Karpas-422 (cell line): ENCODE measurements at places on chromosomes 7 and 10. TPM values are rescaled to one million over a fixed set of nuclear protein-coding genes. Genes with fewer than 3 reads are reported as not detected.
A peak's percentile ranks its signal among the peaks of the same experiment; 100 is the strongest.

- H3K4me3 ChIP-seq = peak overlapping the region; percentile 3; the same call in 1 of the 2 replicates
- no peaks in the 10 kb centered on the region for H3K27me3 ChIP-seq
- H3K27ac ChIP-seq = peak overlapping the region; percentile 63
- peak; percentile 53 for DNase-seq
- H3K4me1 ChIP-seq = peaks cover 76% of the 10 kb centered on the region
Observed at GRCh38 chr10:43957267-43958070, 308.8 kb upstream of the ZNF32 start.

DNA sequence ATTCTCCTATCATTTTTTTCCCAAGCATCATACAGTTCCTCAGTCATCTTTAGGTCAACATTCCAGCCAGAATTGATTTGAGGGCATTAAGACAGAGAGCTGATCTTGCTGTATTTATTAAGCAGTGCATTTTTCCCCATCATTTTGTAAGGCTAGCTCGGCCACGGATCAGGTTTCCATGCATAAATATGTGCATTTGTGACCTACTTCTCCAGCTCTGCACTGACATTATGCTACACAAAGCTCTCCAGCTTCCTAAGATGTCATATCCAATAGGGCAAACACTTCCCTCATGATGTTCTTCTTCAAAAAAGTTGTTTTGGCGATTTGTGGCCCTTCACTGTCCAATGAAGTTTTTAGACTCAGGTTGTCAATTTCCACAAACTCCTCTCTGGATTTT, 202.6 kb downstream of the C7orf25 start:
- no peaks in the 10 kb centered on the region for H3K36me3 ChIP-seq
- H3K4me3 ChIP-seq = no peak overlapping the region
- DNase-seq = no peak
- H3K27me3 ChIP-seq = no peaks in the 10 kb centered on the region
- no peak overlapping the region for H3K27ac ChIP-seq

GRCh38 chr7:18294411-18294810, 201.1 kb upstream of the HDAC9 start:
- H3K4me3 ChIP-seq = no peak overlapping the region
- no peak overlapping the region for H3K27ac ChIP-seq
- no peaks in the 10 kb centered on the region for H3K4me1 ChIP-seq
- no peaks in the 10 kb centered on the region for H3K36me3 ChIP-seq
- H3K27me3 ChIP-seq = no peaks in the 10 kb centered on the region

- H3K36me3 ChIP-seq = no peaks in the 10 kb centered on the region
- no peak overlapping the region for H3K4me3 ChIP-seq
- no peak overlapping the region for H3K27ac ChIP-seq
- H3K27me3 ChIP-seq = no peaks in the 10 kb centered on the region
Observed at GRCh38 chr7:12550956-12551355, 19.6 kb upstream of the SCIN start.

DNA sequence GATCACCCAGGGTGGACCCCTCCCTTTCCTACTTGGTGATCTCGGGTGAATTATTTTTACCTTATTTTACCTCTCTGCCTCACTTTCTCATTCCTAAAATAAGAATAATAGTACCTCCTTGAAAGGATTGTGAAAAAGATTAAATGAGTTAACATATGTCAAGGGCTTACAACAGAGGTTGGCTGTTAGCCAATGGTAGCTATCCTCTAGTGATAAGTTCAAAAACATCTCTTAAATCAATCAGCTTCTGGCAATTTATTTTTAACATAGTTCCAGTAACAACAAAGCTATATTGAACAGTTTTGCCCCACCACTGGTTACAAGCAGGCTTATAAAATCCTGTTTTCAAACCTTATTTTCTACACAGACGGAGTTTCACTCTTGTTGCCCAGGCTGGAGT, 45.4 kb downstream of the TMEM168 start:
- H3K27me3 ChIP-seq = no peaks in the 10 kb centered on the region
- H3K4me3 ChIP-seq = no peak overlapping the region
- H3K4me1 ChIP-seq = peaks cover 6% of the 10 kb centered on the region

DNA sequence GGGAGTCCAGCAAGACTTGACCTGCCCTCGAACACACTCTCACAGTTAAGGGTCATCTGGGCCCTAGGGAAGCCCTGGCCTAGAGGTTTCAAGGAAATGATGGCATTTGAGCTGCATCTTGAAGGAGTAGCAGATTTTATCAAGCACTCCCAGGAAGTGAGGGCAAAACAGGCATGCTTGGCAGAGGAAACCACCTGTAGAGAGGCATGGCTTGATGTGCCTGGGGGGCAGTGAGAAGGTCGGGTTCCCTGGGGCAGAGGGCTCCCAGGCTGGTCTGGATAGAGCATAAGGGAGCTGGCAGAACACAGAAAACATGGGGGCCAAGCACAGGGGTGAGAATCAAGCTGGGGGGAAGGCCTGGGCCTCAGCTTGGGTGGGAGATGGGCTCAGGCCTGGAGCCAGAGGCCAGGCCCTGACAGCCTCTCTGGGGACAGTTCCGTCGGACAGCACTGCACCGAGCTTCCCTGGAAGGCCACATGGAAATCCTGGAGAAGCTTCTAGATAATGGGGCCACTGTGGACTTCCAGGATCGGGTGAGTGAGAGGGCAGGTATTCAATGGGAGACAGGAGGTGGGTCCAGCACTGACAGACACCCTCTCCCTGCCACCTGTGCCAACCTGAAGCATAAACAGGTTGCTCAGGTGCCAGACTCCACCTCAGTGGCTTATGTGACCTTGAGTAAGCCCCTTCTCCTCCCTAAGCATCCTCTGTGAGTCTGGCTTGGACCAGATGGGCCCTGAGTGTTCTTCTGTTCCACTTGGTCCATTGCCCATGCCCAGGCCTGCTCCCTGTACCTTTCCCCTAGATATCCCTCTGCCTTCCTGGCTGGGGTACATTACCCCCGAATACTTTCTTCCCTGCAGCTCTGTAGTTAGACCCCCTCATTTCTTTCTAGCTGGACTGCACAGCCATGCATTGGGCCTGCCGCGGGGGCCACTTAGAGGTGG, 3.5 kb upstream of the HOGA1 start:
- no peaks in the 10 kb centered on the region for H3K4me1 ChIP-seq
- H3K27ac ChIP-seq = no peak overlapping the region
- H3K36me3 ChIP-seq = no peaks in the 10 kb centered on the region
- no peaks in the 10 kb centered on the region for H3K27me3 ChIP-seq
- H3K4me3 ChIP-seq = no peak overlapping the region

DNA sequence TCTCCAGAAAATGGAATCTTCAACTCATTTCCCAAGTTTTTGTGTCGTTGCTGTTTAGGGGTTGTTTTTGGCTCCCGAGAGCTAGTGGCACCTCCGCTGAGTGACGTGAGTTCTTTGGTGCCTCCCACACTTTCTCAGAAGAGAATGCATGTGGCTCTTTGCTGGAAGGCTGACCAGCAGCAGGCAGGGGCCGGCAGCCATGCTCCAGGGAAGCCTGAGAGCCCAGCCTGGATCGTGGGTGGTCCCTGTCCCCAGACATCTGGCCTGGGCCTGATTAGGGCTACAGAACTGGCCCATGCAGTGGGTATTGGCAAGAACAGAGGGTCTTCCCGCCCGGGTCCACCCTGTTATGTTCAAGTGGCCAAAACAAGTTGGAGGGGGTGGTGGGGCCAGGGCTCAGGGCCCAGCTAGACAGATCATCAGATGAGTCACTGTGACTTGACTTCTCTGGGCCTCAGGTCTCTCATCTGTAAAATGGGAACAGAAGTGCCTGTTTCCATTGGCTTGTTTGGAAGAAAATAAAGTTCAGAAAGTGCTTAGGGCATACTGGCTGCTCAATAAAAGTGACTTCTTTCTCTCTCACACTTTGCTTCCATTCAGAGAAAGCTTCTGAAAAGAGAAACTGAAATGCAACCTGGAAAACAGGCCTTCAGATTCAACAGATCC, 83.1 kb downstream of the STRA8 start:
- no peaks in the 10 kb centered on the region for H3K27me3 ChIP-seq
- DNase-seq = no peak
- H3K4me3 ChIP-seq = no peak overlapping the region
- no peaks in the 10 kb centered on the region for H3K4me1 ChIP-seq
- H3K27ac ChIP-seq = no peak overlapping the region

- DNase-seq = no peak
- H3K4me1 ChIP-seq = no peaks in the 10 kb centered on the region
- no peaks in the 10 kb centered on the region for H3K27me3 ChIP-seq
- no peak overlapping the region for H3K27ac ChIP-seq
- H3K4me3 ChIP-seq = no peak overlapping the region
Observed at GRCh38 chr10:116353817-116354216, 29.6 kb downstream of the CCDC172 start.

GRCh38 chr7:66442385-66442784, 186.3 kb upstream of the KCTD7 start:
- no peak overlapping the region for H3K27ac ChIP-seq
- H3K27me3 ChIP-seq = no peaks in the 10 kb centered on the region
- H3K4me1 ChIP-seq = peaks cover 9% of the 10 kb centered on the region

- H3K4me1 ChIP-seq = no peaks in the 10 kb centered on the region
- H3K27ac ChIP-seq = no peak overlapping the region
- H3K27me3 ChIP-seq = no peaks in the 10 kb centered on the region
- peaks cover 3% of the 10 kb centered on the region; the same call in 1 of the 2 replicates for H3K36me3 ChIP-seq
- H3K4me3 ChIP-seq = no peak overlapping the region
Observed at GRCh38 chr10:102804382-102805055, 32.7 kb downstream of the CYP17A1 start.

DNA sequence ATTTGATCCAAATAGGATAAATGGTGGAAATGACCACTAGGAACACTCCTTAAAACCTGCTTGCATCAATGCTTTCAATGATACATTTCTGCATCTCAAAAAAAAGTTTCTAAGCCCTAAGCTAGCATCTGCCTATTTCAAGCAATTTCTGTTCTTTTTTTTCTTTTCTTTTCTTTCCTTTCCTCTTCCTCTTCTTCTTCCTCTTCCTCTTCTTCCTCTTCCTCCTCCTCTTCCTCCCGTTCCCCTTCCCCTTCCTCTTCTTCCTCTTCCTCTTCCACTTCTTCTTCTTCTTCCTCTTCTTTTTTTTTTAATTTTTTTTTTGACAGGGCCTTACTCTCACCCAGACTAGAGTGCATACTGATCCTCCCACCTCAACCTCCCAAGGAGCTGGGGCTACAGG, 15.4 kb downstream of the RBM20 start:
- no peak overlapping the region for H3K27ac ChIP-seq
- H3K27me3 ChIP-seq = no peaks in the 10 kb centered on the region
- no peak overlapping the region for H3K4me3 ChIP-seq
- DNase-seq = no peak

DNA sequence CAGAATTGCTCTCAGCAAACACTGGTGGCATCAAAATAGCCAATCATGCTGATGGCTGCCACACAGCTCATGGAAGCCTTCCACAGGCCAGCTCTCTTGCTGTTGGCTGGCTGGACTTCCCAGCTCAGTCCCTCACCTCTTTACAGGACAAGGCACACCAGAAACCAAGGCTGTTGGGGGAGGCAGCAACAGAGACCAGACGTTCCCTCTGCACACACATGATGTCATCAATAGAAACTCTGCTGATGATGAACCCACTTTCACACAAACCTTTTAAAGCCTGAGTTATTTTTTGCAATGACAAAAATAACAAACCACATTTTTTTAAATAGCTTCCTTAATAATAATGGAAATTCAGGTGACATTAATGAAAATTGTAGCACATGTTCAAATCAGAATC, 300.9 kb upstream of the C7orf33 start:
- no peaks in the 10 kb centered on the region for H3K36me3 ChIP-seq
- H3K27ac ChIP-seq = no peak overlapping the region
- H3K4me3 ChIP-seq = no peak overlapping the region
- peaks cover 13% of the 10 kb centered on the region for H3K4me1 ChIP-seq

DNA sequence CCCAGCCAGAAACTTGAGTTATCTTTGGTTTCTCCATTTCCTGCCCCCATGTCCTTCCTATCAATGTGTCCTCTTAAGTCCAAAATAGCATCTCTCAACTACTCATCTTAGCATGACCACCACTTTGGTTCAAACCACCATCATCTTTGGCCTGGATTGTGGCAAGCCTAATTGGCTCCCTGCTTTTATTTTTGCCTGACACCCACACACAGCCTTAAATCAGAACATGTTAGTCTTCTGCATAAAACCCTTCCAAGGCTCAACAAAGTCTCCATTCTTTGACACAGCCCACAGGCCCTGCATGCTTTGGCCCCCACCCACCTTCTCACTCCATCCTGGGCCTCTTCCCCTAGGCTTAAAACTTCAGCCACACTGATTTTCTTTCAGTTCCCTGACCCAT, 2.0 kb upstream of the TSPAN14 start:
- 0 out of 2 replicates have a peak, but pooled peaks cover 3% of the 10 kb centered on the region for H3K27me3 ChIP-seq
- no peak overlapping the region for H3K27ac ChIP-seq
- no peak for DNase-seq
- H3K4me1 ChIP-seq = peaks cover 15% of the 10 kb centered on the region

CPED1 gene
- total RNA-seq = 0.04 and 1.2 TPM in 2 replicates

LMOD2 gene
- total RNA-seq = not detected in 2 replicates

ABLIM1 gene
- 73.4 and 131 TPM in 2 replicates for total RNA-seq
